Fibroblast of gingiva (primary cell): ENCODE measurements at places on chromosomes 6 and 20.
A peak's percentile ranks its signal among the peaks of the same experiment; 100 is the strongest.

DNA sequence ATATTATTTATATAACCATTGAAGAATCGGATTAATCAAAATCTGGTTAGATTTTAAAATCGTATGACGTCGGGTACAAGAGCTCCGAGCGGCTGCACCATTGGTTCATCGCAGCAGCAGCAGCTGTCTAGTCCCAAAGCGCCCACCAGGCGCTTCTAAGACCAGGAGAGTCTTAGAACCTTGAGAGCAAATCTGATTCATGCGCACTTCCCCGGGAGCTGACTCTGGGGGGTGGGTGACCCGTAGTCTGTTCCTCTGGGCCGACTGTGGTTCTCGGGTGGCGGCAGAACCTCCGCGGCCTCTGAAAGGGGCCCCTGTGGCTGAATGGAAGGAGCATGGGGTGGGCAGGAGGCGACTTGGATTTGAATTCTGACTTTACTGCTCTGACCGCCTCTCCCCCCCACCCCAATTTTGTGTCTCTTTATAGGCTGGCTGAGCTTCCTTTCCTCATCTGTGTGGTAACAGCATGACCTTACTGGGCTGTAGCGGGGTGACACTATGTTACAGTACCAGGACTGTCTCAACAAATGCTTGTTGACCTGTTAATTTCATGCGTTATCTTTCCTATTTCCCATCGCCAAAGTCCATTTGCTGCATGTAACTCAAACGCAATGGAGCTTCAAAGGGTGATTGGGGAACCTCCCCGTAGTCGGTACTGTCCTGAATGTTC is 119.7 kb downstream of the RTN4IP1 start:
- DNase-seq = no peak

GRCh38 chr20:40491009-40491590 is 197.9 kb downstream of the MAFB start:
- DNase-seq = no peak

DNA sequence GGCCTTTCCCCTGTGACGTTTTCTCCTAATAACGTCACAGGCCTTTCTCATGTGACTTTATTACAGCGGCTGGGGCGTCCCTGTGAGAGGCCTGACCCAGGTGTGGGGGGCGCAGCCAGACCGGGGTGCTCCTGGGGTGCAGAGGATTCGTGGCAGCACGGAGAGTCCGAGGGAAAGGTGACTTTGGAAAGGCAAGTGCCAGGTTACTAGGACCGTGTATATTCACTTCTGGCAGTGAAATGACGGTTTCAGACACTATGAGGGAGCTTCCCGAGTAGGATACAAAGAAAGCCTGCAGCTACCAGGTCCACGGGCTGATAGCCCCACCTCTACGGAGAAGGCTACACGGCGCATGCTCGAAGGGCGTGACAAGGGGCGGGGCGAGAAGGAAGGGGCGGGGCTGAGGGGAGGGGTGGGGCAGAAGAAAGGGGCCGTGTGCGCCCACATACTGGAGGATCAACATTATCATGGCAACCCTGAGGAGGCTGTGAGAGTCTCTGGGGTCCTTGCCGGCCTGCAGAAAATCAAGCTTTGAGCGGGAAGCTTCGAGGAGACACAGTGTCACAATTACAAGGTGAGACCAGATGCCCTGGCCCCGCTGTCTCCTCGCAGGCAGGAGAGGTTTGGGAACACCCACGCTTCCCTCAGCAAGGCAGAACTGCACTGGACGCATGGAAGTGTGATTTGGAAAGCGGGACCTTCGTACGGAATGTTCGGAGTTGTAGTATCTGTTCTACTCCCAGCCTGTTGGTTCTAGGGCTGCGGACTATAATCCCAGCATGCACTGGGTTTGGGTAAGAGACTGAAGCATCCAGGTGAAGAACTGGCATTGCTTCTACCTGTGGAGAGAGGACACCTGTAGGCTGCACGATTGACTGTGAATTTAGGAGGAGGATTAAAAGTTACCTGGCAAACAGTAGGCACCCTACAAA is 54.4 kb upstream of the ZNF337 start:
- peak; percentile 38 for DNase-seq

DNA sequence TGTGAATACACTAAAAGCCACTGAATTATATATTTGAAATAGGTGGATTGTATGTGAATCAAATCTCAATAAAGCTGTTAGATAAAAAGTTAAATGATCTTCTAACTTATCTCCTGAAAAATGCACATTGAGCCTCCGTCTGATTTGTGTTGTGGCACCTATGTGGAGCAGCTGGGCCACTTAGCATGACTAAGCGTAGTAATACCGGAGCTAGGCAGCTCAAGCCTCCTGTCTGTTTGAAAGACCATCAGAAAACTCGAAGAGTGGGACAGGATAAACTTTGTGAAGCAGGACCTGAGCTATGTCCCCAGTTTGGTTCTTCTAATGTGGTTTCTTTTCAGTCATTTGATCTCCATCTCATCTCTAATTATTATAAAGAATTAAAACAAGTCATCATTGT is 11.0 kb upstream of the NOL7 start:
- DNase-seq = no peak

- no peak for DNase-seq
Observed at GRCh38 chr6:154923199-154923869, 71.8 kb upstream of the TIAM2 start.

DNA sequence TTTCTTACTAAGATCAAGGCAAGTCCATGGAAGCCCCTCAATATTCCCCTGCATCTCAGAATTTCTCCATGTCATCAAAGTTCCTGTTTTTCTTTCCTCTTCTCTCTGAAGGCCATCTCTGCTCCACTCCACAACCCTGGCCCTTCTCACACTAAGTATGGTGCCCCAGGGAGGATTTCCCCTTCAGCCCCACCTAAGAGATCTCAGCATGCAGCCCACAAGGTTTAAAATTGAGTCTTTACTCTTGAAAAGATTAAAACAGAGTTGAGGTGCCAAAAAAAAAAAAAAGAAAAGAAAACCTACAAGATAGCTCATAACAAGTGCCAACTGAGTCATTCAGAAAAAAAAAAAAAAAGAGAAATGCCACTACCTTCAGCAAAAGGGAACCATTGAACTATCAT is 36.5 kb upstream of the TNFAIP3 start:
- DNase-seq = no peak

GRCh38 chr6:14306151-14306906 is 188.8 kb downstream of the CD83 start:
- DNase-seq = no peak

DNA sequence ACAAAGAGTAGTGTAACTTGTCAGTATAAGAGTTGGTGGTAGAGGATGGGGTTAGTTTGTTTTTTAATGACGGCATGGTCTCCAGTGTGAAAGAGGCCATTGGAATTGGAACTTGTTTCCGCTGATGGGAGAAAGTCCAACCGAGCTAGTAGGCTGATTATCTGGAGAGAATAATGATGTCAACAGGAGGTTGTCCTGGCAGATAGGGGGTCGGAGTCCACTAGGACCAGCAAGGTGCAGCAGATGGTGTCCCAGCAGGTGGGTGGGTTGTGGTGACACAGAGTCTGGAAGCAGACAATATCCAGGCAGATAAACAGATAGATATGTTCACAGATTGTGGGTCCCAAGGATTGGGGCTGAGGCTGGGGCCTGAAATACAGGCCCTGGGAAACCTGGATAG is 35.1 kb downstream of the PKIB start:
- DNase-seq = no peak

DNA sequence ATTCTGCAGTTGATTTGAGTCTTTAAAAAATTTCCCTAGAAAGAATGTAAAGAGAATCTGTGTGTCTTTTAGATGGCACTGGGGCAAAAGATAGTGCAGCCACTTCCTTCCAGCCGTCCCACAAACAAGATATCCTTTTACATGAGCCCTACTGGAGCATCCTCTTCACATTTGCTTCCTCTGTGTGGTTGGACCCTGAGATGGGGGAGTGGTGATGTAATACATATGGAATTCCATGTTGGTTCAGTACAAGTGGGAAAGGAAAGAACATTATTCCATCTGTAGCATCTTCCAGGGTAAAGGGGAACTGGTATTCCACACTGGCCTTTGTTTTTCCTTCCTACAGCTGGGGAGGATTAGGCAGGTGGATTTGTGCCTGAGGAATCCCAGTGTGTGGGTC is 78.9 kb upstream of the ISM1 start:
- peak; percentile 23 for DNase-seq

- DNase-seq = no peak
Observed at GRCh38 chr6:157343732-157344131, 20.4 kb upstream of the TMEM242 start.

DNA sequence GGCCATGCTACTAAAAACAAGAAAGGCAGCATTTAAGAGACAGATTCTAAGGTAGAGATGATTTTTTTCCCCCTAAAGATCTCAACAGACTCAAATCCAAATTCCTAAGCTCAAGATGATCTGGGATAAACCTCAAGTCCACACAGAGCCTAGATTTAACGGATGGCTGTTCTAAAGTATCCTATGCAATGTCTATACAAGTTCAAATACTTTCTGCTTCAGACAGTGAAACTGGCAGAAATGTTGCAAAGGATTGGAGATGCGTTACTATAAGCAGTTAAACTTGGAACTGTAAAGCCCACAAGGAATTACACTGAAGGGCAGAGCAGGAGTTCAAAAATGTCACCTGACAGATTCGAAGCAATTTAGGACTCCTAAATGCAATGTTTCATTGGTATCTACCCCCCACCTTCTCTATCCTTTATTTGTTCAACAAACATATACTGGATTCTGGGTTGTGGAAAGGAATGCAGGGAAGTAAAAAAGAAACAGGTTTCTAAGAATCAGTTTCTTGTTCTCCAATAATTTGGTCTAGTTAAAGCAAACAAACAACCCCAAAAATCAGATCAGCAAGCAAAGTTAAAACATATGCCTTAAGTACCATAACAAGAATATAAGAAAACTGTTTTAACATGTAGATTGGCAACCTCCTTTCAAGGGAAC is 1.6 kb downstream of the DNAAF9 start:
- DNase-seq = no peak

GRCh38 chr6:106107043-106107613 is 21.0 kb downstream of the PRDM1 start:
- DNase-seq = no peak

DNA sequence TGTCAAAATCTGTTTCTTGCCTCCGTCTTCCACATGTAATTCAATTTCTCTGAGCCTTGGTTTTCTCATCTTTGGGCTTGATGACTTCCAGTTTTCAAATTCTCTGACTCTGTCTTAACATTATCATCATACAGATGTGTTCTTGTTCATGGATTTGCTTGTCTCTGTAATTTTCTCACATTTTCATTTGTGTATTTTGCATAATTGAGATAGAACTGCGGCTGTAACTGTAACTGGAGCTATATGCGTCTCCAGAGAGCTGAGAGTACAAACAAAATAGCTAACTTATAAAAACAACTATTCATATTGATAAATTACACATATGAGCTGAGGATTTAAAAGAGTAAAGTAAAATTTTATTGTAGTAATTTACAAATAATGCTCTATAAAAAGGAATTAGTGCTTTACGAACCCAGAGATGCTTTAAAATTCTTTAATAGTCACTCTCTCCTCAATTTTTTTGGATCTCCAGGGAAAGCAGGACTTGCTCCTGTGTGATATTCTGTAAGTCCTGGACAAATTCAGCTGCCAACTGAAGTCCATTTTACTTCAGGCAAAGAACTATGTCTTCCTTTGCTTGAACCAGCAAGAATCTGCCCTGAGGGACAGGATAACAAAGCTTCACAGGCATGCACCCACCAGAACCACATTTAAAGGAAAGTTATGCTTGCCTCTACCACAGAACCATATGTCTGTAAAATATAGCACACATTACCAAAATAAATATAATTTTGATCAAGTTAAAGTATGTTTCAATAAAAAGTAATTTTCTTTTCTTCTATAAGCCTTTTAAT is 288.3 kb downstream of the KHDC1L start:
- no peak for DNase-seq

GRCh38 chr20:38270869-38271605 is 10.5 kb upstream of the KIAA1755 start:
- peak; percentile 91 for DNase-seq

DNA sequence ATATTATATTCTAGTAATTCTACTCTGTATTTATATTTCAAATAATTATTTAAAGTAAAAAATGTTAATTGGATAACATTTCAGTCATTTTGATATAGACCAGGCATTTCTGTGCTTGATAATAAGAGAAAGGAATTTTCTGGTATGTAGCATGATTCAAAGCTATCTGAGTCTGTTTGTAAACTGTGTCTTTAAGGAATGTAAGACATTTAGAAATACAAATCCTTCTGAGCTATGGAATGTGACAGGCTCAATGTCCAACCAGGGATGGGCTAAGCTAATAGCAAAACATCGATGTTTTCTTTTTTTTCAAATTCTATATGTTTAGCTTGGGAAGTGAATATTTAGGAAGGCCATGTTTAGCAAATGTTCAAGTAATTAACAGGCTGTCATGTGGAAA is 41.5 kb upstream of the FAM83B start:
- no peak for DNase-seq

DNA sequence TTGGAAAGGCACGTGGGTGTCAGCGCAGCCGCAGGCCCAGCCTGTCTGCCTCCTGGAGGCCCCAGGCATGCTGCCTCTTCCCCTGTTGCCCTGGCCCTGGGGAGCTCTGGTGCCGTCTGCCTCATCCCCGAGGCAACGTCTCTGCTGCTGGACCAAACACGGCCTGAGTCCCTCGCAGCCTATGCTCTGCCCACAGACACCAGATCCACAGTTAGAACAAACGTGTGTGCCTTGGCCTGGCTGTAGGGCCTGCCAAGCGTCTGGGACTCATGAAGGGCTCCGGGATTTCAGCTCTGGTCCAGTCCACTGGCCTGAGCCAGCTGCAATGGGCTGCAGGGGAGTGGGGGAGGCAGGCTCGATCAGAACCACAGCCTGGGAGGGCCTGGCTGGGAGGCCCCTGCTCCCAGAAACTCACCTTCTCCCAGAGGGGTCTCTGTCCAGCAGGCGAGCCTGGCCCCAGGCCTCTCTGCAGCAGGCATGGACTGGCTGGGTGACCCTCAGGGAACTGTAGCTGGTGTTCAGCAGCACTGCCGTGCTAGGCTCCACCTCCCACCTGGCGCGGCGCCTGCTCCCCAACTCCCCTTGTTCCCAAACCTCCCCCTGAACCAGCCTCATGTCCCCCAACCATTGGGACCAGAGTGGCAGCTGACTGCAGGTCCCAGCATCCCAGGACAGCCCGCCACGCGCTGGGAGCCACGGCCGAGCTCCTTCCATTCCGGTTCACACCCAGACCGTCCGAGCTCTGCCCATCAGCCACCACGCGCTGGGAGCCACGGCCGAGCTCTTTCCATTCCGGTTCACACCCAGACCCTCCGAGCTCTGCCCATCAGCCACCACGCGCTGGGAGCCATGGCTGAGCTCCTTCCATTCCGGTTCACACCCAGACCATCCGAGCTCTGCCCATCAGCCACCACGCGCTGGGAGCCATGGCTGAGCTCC is 197.0 kb downstream of the DLL1 start:
- no peak for DNase-seq

- no peak for DNase-seq
Observed at GRCh38 chr20:52493171-52493721, 301.7 kb upstream of the ZFP64 start.

GRCh38 chr6:100440935-100441334 is 23.8 kb downstream of the SIM1 start:
- no peak for DNase-seq

DNA sequence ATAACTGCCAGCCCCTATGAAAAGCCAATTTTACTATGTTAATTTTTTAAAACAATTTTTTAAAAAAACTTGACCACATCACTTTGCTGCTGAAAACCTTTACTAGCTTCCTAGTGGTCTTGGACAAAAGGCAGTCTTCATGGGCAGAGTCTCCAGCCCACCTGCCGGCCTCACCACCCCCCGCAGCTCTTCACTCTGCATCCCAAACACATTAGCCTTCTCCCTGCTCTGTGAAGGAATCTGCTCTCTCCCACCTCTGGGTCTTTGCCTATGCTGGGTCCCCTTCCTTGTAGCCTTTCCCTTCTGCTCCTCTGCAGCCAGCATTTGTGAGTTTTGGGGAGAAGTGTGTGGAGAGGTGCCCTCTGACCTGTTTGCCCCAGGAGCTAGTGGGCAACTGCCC is 170.7 kb upstream of the MLN start:
- no peak for DNase-seq
